ENCODE measurements at places on chromosomes 11 and 22.

GRCh38 chr11:46321757-46322156 lies 25.5 kb upstream of the DGKZ start:
- DNase-seq = no peak

GRCh38 chr11:34158661-34159060 lies 53.2 kb downstream of the NAT10 start:
- DNase-seq = peak; percentile 35

- DNase-seq = no peak
Measured at GRCh38 chr22:37559901-37560607, at the start of gene CDC42EP1. Gene CDC42EP1, plus strand, starts transcription at chr22:37560480. Its CDS starts 5,870 bp downstream, at chr22:37566350.

DNA sequence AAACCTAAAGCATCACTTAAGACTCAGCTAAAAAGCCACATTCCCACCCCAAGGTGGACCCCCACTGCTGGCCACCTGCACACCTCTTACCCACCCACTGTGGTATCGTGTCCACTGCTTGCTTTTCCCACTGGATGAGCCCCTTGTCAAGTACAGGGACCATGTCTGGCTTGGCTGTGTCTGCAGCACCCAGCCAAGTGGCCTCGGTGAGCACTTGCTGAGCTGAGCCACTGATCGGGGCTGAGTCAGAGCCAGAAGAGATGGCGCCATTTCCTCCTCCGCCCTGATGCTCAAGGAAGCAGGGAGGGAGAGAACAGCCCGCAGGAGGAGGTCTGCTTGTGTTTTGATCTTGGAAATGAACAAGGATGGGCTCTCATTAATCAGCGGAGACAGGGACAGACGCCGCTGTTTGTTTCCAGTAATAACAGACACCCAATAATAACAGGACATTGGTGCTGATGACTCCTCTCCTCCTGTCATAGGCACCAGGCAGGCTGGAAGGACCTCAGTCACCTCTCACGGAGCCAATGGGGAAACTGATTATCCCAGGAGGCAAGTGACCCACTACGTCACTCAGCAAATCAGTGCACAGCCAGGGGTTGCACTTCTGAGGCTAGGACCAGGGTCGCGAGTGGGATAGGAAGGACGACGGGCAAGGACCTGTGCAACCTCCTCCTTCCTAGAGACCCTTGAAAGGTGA lies 85.2 kb upstream of the RTL6 start:
- no peak for DNase-seq

GRCh38 chr11:42543844-42544419 lies 767.9 kb upstream of the API5 start:
- no peak for DNase-seq

DNA sequence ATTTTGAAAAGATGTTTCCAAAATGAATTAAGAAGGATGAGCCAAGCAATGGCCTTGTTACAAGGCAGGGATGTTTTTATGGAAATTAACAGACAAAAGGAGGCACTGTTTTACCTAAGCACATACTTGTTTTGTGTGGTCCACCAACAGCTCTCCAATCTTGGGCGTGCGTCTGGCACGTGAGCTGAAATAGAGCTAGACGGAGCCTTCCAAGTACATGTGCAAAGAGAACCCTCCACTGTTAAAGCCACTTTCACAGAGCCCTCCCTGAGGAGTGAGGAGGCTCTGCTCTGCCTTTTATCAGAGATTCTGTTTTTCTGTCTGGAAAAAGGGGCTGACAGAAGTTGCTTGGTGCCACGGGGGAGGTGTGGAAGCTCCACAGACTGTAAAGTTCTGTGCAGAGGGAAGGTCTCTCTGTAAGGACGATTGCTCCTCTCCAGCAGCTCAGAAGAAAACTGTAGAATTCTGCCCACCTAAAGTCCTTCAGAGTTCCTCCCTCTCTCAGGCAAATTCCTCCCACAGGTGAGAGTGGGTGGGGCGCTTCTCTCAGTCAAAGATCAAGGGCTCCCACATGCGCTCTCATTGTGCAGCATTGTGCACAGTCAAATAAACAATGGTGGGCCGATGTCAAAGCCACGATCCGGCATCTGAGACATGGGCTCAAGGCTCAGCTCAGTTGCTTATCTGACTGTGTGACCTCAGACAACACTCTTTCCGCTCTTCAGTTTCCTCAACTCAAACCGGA lies 92.6 kb upstream of the CSNK2A3 start:
- DNase-seq = no peak

- no peak for DNase-seq
Measured at GRCh38 chr11:108431997-108432396, 35.3 kb downstream of the C11orf65 start.

- no peak for DNase-seq
Measured at GRCh38 chr11:133122256-133122655, 410.0 kb downstream of the OPCML start.

DNA sequence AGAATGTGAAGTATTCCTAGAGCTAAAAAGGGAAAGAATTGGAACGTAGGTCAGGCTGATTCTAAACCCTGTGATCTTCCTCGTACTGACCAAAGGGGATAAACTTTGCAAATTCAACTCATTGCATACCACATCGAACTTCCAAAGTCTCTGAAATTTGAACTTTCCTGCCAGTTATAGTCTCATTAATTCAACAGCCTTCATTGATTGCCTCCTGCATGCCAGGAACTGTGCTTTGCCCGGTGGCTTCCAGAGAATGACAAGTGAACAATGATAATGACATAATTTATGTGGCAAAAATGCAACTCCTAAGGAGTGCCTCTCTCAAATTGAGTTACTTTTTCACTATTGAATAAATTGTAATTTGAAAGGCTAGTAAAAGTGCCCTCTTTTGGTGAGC lies 107.7 kb upstream of the LDLRAD3 start:
- no peak for DNase-seq

DNA sequence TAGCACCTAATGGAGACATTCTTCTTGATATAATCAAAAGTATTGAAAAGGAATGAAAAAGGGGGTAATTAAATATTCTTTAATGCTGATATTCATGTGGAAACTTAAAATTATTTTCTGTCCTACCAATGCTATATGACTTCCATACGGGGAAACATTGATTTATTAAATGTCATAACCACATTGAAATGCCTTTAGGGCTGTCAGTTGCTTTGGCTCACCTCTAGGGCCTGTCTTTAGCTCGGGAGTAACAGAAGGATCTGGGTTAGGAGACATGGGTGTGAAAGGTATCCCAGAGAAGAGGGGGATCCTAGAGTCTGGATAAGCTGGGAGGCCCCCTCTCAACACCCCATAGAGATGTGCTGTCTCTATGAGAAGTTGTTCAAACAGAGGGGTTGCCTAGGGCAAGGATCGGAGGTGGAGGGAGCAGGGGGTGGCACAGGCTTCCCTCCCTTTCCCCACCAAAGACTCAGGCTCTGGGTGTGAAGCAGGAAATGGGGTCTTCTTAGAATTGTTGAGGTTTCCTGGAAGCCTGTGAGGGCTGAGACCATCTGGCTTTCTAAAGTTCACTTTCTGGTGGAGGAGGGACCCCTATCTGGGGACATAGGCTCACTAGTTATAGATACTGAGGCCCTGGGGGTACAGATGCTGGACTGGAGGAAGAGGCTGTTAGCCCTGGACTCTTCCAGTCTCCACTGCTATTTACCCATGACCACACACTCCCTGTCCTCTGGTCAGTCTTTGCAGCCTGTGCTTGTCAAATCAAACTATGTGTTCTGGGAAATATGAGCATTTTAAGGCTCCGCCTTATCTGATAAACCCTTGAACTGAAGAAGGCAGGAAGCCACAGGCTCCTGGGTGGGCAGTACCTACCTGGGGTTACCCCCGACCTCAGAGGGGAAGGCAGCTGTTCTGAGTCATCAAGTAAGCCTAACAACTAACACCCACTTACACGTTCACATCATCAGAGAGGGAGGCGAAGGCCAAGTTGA lies 55.8 kb upstream of the RRAS2 start:
- peak; percentile 82 for DNase-seq

- no peak for DNase-seq
Measured at GRCh38 chr11:13038366-13038765, 29.2 kb downstream of the RASSF10 start.

DNA sequence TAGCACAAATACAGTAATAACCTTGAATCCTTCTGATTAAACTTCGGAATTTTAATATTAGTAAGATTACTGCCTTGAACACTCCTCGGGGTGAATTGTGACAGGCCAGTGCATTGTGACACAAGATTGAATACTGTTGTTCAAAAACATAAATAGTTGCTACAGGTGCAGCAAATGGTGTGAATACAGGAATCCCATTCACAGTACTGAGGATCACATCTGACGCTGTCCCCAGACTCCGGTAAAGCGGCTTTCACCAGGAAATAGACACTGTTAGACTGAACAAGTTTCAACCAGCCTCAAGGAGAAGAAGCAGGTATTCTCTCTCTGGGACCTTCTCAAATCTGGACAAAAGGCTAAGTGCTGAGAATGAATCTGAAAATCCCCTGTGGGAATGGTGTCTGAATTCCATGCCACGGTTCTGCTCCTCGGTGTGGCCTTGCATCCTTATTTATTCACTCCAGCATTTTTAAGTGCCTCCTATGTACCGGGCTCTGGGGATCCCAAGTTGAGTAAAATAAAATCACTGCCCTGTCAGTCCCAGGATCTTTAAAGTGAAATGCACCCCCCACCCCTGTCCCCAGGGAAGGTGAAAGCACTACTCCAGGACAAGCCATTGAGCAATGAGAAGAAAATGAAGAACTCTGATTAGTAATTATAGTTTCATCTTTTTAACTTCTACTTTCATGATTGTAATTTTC lies 3.4 kb downstream of the LGR4 start:
- DNase-seq = no peak

DNA sequence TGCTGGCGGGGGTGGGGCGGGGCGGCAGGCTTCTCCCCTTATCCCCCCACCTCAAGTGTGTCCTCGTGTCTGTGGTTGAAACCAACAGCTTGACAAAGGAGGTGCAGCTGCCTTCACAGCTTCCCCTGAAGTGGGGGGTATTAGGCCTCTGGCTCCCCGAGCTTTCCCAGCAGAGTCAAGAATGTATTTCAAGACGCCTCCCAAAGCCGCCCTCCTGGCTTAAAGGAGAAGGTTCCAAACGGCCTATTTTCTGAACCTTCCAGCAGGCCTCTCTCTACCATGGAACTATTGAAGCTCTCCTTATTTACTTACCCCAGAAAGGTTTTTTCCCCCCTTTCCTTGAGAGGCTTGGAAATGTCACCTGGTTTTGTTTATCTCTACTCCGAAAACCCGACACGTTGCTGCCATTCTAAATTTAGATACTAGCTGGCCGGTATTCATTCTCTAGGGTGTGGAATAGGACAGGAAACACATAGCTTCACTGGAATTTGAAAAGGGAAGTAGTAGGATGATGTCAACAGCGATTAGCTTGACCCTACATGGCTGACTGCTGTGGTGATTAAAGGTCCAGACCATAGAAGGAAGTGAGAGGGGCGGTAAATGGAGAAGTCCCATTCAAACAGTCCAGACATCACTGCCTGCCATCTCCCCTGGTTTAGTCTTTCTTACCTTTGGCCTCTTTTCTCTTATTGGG lies 671 bp upstream of the PICALM start:
- DNase-seq = no peak

GRCh38 chr11:82732734-82733443 lies 775 bp downstream of the FAM181B start:
- DNase-seq = peak; percentile 18

DNA sequence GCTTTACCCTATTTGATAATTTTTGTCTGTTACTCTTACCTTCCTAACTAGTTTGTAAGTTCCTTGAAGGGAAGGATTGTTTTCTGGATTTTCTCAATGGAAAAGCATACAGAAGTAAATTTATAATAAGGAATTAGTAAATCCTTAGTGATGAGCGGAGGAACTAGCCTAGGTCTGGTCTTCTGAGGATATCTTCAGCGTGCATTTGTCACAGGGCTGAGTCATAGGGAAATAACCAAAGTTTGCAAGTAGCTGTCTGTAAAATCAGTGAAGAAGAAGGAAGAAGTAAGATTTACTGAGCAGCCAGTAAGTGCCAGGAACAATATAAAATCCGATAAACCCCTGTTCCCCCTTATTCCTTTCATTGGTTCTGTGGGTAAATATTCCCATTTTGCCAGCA lies 162.7 kb upstream of the SORL1-AS1 start:
- DNase-seq = no peak

- DNase-seq = no peak
Measured at GRCh38 chr22:26234296-26234695, 65.0 kb downstream of the SEZ6L start.

GRCh38 chr11:46686886-46687795 lies 13.3 kb downstream of the ARHGAP1 start:
- DNase-seq = no peak

DNA sequence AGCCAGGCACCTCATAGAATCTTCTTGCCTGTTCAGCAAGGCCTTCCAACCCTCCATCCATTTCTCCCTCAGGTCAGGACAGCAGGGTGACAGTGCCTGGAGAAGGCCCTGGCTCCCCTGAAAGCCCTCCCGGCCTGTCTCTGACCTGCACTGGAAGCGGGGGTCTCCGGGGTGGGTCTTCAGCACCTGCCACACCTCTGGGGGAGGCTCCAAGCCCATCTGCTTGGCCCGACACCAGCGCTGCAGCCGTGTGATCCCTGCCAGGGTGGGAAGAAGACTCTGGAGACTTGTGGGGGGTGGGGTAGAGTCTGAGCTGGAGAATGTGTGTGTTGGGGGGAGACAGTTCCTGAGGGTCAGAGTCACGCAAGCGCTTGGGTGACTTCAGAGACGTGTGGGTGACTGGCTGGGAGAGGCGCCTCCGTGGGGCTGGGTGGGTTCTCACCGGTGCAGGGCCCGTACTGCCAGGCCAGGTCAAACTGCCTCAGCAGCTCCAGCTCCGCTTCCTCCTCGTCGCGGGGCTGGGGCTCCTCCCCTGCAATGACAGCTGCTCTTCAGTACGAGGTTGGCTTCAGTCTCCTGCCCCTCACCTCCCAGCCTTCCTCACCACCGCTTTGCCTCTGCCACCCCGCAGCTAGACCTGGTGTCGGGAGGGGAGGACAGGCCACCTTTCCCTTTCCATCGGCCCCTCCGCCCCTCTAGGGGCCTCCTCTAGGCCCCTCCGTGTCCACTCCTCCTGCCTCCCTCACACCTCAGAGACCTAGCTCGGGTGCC lies 615 bp downstream of the POLD4 start:
- no peak for DNase-seq

DNA sequence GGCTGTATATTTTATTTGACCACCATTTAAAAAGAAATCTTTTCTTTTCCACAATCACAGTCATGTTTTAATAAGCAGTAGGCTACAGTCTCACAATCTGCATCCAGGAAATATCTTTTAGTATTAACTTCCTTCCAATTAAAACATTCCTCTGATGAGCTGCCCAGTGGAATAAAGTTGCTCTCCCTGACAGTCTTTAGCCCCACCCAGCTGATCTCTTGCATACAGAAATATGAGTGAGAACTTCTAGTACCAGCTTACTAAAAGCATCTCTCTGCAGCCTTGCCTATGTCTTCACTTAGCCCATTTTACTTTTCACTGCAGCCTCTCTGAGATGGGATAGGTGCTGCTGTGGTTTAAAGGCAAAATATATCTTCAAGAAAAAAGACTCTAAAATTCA lies 143.4 kb upstream of the ANO3 start:
- DNase-seq = no peak

- no peak for DNase-seq
Measured at GRCh38 chr22:48423481-48423911, 1404.2 kb downstream of the BRD1 start.
